ENCODE measurements at places on chromosomes 6 and 20. TPM values are rescaled to one million over a fixed set of nuclear protein-coding genes. Genes with fewer than 3 reads are reported as not detected.

FIG4 gene
- total RNA-seq = 8.8 TPM

SLC17A1 gene
- not detected for total RNA-seq

MUC22 gene
- 0.88 TPM for total RNA-seq

DDX39B gene
- total RNA-seq = 174 TPM

OOEP gene
- 0.36 TPM for total RNA-seq

GCM1 gene
- total RNA-seq = not detected

GSTA5 gene
- not detected for total RNA-seq

BNIP5 gene
- total RNA-seq = not detected

HBS1L gene
- total RNA-seq = 47.0 TPM

ECT2L gene
- not detected for total RNA-seq

PRIM2 gene
- 6.1 TPM for total RNA-seq

ASIP gene
- total RNA-seq = not detected

FAM184A gene
- total RNA-seq = 0.76 TPM

C6orf15 gene
- total RNA-seq = not detected
